Spleen (tissue), 13 donors: ENCODE measurements at places on chromosomes 11 and 22. TPM values are rescaled to one million over a fixed set of nuclear protein-coding genes. Genes with fewer than 3 reads are reported as not detected.

Gene SLC5A12
- 0.54 TPM for total RNA-seq

Gene GSC2
- total RNA-seq, result not detected

Gene YPEL1
- 14.6 TPM for total RNA-seq

Gene OR2AG2
- 0.23 TPM for total RNA-seq

- H3K4me1 ChIP-seq, result peaks cover 35% of the 10 kb centered on the region
- H3K4me3 ChIP-seq, result no peak overlapping the region
- DNase-seq, result no peak
- H3K27me3 ChIP-seq, result no peaks in the 10 kb centered on the region
- H3K27ac ChIP-seq, result no peak overlapping the region
These were observed 4.2 kb downstream of the APOBEC3H start for GRCh38 chr22:39101226-39101625.

GRCh38 chr11:1889941-1890855 lies 1.5 kb downstream of the PRR33 start:
- H3K4me1 ChIP-seq, result peaks cover 56% of the 10 kb centered on the region
- H3K27ac ChIP-seq, result peak overlapping the region; percentile 75
- peak overlapping the region; percentile 13 for H3K4me3 ChIP-seq
- no peaks in the 10 kb centered on the region for H3K27me3 ChIP-seq

DNA sequence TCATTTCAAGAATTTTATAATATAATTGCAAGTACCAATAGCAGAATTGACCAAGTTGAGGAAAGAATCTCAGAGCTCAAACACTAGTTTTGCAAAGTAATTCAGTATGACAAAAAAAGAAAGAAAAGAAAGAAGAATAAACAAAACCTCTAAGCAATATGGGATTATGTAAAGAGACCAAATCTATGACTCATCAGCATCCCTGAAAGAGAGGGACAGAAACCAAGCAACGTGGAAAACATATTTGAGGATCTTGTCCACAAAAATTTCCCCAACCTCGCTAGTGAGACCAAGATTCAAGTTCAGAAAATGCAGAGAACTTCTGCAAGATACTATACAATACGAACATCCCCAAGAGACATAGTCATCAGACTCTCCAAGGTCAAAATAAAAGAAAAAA lies 203.7 kb upstream of the DDI1 start:
- no peak overlapping the region for H3K4me3 ChIP-seq
- H3K27me3 ChIP-seq, result no peaks in the 10 kb centered on the region
- no peaks in the 10 kb centered on the region for H3K36me3 ChIP-seq
- no peak for DNase-seq
